ENCODE measurements at places on chromosomes 12 and 14.

GRCh38 chr12:78959556-78959955, 95.0 kb downstream of the SYT1 start:
- DNase-seq = no peak

GRCh38 chr14:87018294-87018693, 974.7 kb downstream of the GALC start:
- no peak for DNase-seq

GRCh38 chr12:681568-682256, 18.5 kb upstream of the NINJ2 start:
- no peak for DNase-seq

GRCh38 chr14:96844857-96845570, 47.8 kb downstream of the VRK1 start:
- DNase-seq = no peak

DNA sequence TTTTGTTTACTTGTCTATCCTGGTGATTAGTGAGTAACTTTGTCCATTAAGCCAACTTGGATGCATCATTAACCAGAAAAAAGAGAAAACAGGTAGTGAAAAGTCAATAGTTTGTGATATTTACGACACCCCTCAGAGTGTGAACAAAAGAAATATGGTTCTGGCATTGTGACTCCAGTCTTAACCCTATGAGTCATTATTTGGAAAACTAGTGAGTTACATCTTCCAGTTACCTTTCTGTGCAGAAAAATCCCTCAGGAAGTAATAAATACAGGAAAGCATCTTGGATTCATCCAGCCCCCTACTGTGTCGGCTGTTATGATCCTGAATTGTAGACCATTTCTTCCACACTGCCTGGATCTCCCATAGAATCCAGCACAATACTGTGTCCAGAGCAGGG, 379.1 kb downstream of the GALC start:
- no peak for DNase-seq

- DNase-seq = no peak
Observed at GRCh38 chr12:11927286-11927935, 143.3 kb upstream of the BCL2L14 start.

GRCh38 chr12:15931590-15932053, 20.5 kb downstream of the DERA start:
- no peak for DNase-seq

- DNase-seq = no peak
Observed at GRCh38 chr12:62123721-62124203, 136.4 kb upstream of the USP15 start.

- no peak for DNase-seq
Observed at GRCh38 chr14:104135904-104136471, 2.4 kb upstream of the KIF26A start.

DNA sequence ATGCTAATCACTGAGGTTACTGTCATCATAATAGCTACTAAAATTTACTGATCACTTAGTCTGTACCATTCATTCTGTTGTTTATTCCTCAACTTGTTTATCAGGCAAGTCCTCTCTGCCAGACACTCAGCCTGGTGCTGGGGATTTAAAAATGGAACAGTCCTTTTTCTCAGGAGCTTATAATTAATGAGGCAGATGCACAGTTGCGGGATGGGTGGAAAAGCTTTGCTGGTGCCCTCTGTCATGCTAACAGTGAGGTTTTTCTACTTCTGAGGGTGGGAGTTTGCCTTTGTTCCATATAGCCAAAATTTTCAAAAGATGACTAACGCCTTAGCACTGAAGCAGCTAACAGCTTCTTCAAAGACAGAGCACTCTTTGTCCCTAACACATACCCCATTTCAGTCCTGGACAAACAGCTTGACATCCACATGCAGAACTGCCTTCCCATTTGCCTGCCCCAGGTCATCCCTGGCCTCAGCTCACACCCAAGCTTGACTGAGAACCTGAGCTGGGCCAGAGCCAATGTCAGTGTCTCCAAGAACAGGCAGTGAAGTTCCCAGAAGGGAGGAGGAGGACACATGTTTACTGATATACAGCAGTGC, 30.8 kb upstream of the HSPB8 start:
- no peak for DNase-seq

DNA sequence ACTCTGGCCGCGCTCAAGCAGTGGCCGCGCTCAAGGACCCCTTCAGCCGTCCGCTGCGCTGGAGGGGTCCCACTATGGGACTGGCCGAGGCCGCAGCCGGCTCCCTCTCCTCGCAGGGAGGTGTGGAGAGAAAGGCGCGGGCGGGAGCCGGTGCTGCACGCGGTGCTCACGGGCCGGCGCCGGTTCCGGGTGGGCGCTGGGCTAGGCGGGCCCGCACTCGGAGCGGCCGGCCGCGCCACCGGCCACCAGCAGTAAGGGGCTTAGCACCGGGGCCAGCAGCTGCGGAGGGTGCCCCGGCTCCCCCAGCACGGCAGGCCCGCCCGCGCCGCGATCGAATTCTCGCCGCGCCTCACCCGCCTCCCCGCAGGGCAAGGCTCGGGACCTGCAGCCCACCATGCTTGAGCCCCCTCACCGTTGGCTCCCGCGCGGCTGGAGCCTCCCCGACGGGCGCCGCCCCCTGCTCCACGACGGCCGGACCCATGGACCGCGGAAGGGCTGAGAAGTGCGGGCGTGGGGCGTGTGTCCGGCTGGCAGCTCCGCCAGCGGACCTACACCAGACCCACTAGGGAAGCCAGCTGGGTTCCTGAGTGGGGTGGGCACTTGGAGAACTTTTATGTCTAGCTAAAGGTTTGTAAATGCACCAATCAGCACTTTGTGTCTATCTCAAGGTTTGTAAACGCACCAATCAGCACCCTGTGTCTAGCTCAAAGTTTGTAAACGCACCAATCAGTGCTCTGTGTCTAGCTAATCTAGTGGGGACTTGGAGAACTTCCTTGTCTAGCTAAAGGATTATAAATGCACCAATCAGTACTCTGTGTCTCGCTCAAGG, 49.5 kb downstream of the KLHL28 start:
- DNase-seq = no peak

- no peak for DNase-seq
Observed at GRCh38 chr12:6394398-6394797, 10.4 kb downstream of the LTBR start.

DNA sequence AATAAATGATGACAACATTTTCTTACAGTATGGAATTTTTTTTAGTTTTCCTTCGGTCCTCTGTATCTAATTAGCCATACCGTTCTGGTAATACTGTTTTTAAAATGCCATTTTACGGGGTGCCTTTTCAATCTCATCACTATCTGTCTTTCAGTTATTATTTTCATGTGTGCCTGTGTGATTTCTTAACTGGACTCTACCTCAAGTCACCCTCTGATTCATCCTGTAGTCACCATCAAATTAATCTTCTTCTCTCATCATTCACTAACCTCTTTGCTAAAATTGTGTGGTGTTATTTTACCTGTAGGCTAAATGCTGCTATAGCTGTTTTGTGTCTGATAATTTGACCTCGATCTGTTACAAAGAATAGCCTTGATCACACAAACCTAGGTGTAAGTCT, 16.0 kb upstream of the CCT2 start:
- no peak for DNase-seq

DNA sequence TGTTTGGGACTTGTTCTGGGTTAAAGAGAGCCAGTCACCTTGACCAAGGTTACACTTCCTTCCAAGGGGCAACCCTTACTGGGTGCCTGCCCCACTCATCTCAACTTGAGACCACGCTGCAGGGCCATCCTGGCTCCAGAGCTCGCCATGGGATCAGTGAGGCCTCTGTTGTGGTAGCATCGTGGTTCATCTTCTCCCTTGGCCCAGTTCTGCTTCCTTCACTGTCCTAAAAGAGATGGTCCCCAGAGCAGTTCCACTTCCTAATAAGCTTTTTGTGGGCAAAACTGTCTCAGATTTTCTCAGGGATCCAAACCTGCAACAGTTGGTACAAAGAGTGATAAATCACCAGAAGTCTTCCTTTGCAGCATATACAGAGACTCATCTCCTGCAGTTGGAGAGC, 165.9 kb upstream of the TMEM260 start:
- DNase-seq = no peak

- no peak for DNase-seq
Observed at GRCh38 chr14:56562883-56563282, 16.7 kb upstream of the TMEM260 start.

DNA sequence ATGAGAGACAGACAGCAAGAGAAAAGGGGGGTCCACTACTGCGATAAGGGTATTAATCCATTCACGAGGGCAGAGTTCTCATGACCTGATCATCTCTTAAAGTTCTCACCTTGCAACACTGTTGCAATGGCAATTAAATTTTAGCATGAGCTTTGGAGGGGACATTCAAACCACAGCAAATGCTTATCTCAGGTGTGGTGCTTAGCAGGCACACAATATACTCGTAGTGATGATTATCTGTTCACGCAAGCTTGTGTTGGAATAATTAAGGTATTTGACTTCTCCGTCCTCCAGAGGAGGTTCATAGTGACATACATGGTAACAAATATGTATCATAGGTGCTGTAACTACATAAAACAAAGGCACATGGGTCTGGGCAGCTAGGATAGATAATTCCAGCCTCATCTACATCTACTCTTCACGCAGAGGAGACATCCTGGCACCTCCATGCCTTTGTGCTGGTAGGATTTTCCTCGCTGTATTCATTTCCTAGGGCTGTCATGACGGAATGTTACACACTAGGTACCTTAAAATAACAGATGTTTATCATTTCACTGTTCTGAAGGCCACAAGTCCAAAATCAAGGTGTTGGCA, 221.2 kb downstream of the RBM19 start:
- no peak for DNase-seq

DNA sequence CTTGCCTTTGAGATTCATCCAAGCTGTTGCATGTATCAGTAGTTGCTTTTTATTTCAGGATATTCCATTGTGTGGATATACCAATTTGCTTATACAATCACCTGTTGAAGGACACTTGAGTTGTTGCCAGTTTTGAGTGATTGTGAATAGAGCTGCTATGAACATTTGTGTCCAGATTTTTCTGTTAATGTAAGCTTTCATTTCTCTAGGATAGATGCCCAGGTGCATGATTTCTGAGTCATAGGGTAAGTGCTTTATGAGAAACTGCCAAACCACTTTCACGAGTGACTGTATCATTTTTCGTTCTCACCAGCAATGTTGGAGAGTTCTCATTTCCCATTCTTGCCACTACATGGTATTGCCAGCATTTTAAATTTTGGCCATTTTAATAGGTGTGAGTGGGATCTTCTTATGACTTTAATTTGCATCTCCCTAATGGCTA, 434.6 kb upstream of the RGS6 start:
- peak; percentile 84 for DNase-seq

GRCh38 chr12:21323736-21324135, 11.0 kb downstream of the SLCO1A2 start:
- no peak for DNase-seq

DNA sequence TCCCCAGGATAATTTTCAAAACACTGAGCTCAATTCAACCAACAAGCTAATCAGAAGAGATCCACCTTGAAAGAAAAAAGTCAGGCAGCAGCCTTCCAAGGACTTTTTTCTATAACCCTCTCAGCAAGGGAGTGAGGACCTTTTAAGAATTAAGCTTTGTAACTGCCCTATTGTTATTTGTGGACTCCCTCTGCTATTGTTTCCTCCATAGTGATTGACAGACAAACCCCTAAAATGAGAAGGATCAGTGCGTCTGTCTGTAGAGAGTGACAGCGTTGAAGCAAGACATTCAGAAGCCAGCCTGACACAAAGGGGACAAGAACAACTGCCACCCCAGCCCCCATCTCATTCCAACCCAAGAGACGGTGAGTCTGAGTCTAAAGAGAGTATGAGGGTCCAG, 30.3 kb upstream of the BTG1 start:
- DNase-seq = no peak

- DNase-seq = no peak
Observed at GRCh38 chr12:12201274-12201758, 65.5 kb downstream of the LRP6 start.

DNA sequence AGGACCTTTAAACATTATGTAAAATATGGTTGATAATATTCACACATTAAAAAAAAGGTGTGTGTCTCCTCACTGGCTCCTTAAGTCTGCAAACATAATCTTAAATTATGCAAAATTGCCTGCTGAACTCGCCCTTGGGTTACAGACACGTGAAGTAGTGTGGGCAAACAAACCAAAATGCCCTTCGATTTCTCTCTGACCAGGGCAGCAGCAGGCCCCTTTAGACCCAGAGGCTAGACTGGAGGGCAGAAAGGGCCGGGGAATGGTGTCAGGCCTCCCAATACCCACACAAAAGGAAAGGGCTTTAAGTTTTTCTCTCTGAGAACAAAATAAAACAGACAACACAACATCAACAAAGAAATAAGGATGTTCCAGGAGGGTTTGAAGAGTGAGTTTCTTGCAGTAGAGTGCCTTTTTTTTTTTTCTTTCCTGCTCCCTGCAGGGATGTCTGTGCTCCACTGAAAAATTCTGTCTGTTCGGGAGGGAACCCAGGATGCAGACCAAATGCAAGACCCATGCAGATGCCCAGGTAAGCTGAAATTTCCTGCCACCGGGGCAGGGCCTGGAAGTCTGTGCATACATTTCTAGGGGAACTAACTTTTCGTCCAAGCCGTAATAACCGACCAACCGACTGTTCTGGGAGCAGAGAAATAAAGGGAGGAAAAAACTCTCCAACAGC, 1.7 kb downstream of the TBX3 start:
- DNase-seq = no peak

- no peak for DNase-seq
Observed at GRCh38 chr14:74492776-74493342, at the start of gene NPC2. TSS of gene NPC2 (minus strand) at chr14:74493305. CDS start at chr14:74493274, 31 bp downstream.

GRCh38 chr14:98101323-98101722, 1170.7 kb downstream of the BCL11B start:
- no peak for DNase-seq

DNA sequence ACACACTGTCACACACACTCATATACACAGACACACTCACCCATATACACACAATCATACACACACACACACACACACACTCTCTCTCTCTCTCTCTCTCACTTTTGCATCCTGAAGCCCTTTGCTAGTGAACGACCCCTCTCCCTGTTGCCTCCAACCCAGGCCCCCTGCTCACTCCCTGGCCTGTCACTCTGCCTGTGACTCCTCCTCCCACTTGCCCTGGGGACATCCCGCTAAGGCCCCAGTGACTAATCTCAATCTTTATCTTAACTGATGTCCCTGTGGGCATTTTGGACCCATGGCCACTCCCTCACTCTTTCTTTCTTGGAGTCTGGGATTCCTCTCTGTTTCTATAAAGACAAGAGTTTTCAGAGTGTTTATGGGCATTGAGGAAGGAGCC, 10.9 kb upstream of the DLK1 start:
- no peak for DNase-seq

DNA sequence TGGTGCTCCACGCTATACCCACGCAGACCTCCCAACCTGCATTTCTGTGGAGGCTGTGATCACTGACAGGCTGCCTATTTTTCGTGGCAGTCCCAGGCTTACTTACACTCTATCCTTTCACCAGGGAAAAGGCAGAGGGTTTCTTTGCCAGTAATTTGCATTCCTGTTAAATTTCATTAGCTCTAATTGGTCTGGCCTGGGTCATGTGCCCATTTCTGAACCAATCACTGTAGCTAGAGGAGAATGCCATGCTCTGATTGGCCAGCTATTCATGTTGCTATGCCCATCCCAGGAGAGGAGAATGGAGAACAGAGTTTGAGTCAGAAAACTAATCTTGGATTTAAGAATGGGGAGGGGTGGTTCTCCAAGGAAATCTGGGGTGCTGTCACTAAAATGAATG, 43.2 kb upstream of the TUNAR start:
- DNase-seq = no peak

GRCh38 chr14:23057757-23058653, 685 bp upstream of the CDH24 start:
- no peak for DNase-seq

GRCh38 chr14:98103705-98104104, 1168.3 kb downstream of the BCL11B start:
- no peak for DNase-seq

Data from DMS79 (cell line).